ENCODE measurements at places on chromosomes 7 and 10.
A peak's percentile ranks its signal among the peaks of the same experiment; 100 is the strongest.

- no peak for DNase-seq
Measured at GRCh38 chr7:127961786-127962453, 69.3 kb downstream of the LRRC4 start.

DNA sequence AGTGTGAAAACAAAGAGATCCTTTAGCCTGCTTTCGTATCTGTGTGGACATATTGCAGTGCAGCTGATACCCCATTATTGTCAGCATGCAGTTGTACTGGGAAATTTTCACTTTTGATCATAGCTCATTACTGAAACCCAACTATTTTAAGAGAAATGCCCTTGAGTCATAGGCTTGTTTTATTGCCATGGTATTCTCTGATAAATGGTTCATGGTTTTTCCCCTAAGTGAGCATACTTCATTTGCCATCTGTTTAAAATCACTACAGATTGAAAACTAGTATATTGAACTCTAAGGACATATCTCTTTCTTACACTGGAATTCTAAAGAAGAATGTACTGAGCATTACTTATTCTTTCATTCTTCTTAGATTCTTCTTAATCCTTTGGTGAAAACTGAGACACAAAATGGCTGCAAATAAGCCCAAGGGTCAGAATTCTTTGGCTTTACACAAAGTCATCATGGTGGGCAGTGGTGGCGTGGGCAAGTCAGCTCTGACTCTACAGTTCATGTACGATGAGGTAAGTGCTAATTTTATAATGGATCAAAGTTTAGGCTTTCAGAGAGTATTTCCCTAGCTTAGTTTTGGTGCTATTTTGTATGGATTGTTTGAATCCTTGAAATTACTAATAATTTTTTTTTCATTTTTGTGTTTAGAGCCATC lies 63.0 kb downstream of the RALA start:
- no peak for DNase-seq

- no peak for DNase-seq
Measured at GRCh38 chr10:13189961-13190360, 28.6 kb downstream of the MCM10 start.

DNA sequence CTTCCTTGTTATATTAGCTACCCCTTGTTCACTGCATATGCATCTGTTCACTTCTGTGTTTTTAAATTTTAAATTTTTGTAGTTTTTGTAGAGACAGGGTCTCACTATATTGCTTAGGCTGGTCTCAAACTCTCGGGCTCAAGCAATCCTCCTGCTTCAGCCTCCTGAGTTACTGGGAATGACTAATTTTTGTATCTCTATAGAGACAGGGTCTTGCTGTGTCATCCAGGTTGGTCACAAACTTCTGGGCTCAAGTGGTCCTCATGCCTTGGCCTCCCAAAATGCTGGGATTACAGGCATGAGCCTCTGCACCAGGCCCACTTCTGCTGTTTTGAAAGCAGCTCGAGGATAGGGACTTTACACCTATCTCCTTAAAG lies 64.6 kb downstream of the PRTFDC1 start:
- no peak for DNase-seq

DNA sequence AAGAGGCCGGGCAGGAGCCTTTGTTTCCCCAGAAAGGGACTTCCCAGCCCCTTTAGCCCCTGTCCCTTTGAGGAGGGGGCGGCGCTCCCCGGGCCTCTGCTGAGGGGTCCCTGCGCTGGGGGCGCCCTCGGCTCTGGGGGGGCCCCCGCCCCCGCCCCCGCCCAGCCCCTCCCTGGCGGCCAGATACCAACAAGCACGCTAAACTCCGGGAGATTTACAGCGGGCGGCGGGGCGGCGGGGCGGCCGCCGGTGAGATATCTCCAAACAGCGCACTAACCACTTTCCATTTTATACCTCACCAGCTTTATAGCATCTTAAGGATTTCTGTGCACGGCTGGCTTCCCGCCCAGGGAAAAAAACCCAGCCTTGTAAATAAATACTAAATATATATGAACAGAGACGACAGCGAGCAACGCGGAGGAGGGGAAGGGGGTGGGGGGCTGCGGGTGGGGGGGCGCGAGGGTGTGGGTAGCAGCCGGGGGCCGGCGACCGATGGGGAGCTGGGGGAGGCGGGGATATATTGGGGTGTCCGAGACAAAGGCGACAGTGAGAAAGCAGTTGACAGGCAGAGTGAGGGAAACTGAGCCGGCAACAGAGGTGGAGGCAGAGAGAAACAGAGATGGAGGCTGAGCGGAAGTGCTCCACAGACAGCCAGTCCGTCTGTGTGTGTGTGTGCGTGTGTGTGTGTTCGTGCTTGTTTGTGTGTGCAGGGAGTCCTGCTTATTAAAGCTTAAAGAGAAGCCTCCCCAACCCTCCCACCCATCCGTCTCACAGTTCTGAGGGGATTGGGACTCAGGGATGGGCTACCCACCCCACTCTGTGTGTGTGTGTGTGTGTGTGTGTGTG lies 85.8 kb downstream of the HIF1AN start:
- peak; percentile 31 for DNase-seq

- no peak for DNase-seq
Measured at GRCh38 chr10:101097881-101098280, 33.2 kb upstream of the TLX1 start.

- no peak for DNase-seq
Measured at GRCh38 chr10:24209946-24210491, 1.1 kb downstream of the KIAA1217 start.

- DNase-seq = no peak
Measured at GRCh38 chr7:1691601-1692514, 21.8 kb downstream of the ELFN1 start.

DNA sequence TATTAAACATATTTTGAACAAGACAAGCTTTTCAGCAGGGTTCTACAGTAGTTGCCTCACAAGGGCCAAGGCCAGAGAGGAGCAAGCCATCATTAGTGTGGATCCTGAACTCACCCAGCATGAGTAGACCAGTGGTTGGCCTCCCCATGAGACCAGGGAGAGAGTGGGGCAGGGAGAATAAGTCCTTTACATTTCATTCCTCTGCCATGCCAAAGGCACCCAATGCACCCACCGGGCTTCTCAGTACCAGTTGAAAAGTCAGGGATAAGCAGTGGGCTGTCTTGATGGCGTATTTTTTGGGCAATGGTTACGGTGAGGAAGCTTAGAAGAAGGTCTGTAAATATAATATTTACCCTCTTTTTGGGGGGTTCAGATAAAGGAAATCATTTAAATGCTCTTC lies 16.6 kb downstream of the CRTAC1 start:
- DNase-seq = no peak

GRCh38 chr7:3992841-3993240 lies 689.3 kb upstream of the FOXK1 start:
- no peak for DNase-seq

DNA sequence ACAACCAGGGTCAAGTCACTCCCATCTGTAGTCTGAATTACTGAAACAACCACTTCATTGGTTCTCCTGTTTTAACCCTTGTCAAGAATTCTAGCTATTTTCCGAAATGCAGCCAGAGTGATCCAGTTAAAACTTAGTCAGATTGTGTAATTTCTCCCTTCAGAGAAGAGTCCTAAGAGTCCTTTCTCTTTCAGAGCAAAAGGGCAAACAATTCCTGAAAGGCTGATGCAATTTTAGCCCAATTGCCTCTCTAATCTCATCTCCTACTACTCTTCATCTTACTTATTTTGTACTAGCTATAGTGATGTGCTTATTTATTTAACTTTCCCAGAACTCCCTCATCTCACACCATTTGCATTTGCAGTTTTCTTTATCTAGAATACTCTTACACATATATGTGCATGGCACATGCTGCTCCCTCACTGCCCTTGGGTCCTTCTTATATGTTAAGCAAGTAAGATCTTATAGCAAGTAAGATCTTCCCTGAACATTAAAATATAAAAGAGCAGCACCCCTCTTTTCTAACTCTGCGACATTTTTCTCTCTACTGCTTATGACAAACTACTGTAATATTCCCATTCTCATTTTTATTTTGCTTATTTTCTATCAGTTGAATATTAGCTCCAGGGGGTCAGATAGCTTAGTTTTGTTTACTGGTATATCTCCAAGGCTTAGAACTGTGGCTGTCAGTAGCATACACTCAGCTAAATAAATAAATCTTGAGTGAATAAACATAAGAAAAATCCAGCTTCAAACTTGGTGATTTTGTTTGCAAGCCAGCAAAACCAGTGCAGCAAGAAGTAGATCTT lies 44.6 kb downstream of the HGF start:
- no peak for DNase-seq

DNA sequence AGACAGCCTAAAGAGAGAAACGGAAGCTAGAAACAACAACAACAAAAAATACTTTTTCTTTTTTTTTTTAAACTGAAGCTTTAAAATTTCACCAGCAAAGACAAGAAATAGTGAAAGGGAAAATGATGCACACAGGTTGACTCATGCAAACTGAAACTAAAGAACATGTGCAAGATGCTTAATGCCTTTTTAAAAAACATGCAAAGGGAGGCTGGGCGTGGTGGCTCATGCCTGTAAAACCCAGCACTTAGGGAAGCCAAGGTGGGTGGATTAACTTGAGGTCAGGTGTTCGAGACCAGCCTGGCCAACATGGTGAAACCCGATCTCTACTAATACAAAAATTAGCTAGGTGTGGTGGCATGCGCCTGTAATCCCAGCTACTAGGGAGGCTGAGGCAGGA lies 15.1 kb upstream of the CUBN start:
- DNase-seq = no peak

DNA sequence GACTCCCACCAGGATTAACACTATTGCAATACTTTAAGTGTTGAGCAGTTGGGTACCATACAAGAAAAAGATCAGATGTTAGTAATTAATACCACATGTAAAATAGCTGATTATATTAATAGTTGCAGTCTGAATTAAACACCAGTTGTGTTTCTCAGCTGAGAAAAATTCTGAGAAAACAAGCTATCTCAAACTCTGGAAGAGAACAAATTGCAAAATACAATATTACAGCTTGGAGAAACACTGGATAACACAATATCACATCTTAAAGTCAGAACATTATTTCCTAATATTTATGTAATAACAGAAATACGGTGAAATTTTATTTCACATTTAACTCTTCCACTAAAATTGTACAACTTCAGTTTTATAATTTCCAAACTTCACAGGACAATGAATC lies 9.2 kb downstream of the SNX13 start:
- DNase-seq = no peak

DNA sequence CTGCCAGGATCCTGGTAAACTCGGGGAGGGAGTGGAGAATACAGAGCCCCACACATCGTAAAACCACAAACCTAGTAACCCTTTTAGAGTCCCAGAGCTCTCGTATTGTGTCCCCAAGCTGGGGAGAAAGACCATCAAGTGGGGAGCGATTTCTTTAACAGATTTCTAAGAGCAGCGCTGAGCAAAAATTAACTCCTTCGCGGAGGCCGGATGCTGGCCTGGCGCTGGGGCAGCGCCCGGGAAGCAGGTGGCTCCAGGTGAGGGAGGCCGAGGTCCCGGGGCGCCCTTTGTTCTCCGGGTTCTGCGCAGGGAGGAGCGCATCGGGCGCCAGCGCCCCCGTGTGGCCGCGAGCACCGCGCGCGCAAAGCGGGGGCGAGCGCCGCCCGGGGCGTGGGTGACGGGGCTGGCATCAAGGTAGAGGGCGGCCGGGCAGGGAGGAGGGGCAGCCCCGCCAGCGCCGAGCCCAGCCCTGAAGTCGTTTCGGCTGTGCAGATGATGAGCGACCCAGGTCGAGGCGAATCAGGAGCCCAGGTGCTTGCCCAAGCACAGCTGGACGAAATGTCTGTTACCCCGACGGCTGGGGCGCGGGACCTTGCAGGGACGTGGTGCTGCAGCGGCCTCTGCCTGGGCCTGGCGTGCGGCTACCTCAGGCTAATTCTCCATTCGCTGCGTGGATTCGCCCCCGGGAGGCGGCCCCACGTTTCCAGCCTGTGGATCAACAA lies 10.4 kb upstream of the FGFR2 start:
- no peak for DNase-seq

DNA sequence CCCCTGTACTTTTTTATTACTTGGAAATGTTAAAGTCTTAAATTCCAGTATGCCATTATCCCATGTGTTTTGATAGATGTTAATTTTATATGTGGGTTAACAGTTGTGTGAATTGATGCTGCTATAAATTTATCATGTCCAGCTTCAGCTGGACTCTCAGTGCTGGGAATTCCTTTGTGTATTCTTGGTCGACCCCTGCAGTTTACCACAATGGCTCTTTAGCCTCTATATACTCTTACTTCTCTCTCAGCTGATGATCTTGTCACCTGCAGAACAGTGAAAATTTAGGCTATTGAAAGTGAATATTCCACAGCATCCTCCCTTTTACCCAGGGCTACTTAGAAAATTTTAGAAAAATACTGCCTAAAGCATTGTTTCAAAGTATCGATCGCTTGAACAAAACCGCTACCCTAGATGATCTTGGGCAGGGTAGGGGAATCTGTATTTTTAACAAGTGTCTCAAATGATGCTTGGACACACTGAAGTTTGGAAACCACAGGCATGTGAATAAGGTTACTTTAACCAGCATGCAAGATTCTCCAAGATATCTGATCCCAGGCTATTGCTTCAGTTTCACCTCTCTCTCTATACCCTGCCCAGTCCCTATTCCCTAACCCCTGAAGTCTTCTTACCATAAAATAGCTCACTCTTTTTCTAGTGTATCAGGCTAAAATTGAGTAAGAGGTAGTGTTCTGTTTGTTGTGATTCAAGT lies 25.4 kb downstream of the LCOR start:
- no peak for DNase-seq

- DNase-seq = no peak
Measured at GRCh38 chr10:84208023-84208422, 13.7 kb downstream of the CDHR1 start.

- peak; percentile 61 for DNase-seq
Measured at GRCh38 chr7:100887516-100888290, 1.8 kb downstream of the UFSP1 start.

Data from T follicular helper cell (primary cell).